ENCODE measurements at places on chromosomes 2 and 18.

DNA sequence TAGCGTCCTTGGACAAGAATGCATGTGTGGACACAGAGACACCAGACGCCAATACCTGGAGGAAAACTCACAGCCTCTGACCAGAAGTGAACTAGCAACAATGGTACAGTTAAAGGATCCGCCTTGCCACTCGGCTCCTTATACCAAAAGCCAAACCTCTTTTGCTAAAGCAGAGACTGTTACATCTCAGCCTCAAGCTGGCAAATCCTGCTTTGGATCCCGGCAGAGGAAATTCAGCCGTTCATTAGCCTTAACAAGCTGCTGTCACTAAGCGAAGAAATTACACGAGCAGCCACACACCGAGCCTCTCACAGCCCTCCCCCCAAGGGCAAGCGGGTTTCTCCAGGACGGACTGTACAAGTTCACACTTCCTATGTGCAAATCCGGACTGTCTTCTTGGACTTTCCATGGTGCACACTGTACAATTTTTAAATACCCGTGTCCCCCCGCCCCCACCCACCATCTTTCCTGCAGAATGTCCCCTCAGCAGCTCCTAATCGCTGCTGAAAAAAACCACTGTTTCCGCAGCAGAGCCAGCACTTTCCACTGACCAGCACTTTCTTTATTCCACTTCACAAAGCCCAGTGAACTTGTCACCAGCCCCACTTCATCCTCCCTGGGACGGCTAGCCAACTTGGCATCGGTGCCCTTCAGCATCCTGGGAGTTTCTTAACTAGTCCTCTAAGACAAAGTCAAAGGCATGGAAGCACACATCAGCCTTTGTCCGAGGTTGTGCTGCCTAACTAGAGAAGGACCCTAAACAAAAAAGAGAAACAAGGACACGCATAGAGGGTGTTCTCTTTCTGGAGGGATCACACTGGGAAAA is 1.5 kb downstream of the KLF7 start:
- DNase-seq: no peak

- no peak for DNase-seq
These were observed 1.1 kb downstream of the SCYGR1 start for GRCh38 chr2:227386630-227387029.

- no peak for DNase-seq
These were observed 40.5 kb downstream of the RBKS start for GRCh38 chr2:27849558-27850205.

- no peak for DNase-seq
These were observed 44.9 kb downstream of the LINC00305 start for GRCh38 chr18:64103986-64104385.

- DNase-seq: no peak
These were observed 26.0 kb downstream of the ATOH8 start for GRCh38 chr2:85779641-85780315.

DNA sequence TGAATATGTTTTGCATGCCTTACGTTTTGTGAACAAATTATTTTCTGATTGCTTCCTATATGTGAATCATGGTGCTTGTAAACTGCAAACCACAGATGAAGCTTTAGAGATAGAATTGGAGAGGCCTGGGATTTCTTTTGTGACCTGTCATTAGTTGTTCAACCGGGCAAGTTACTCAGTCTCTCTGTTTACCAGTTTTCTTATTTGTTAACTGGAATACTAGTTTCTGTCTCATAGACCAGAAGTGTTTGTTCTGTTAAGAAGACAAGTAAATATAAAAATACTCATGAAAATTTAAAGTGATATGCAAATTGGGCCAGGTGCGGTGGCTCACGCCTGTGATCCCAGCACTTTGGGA is 27.3 kb downstream of the DGKD start:
- no peak for DNase-seq

DNA sequence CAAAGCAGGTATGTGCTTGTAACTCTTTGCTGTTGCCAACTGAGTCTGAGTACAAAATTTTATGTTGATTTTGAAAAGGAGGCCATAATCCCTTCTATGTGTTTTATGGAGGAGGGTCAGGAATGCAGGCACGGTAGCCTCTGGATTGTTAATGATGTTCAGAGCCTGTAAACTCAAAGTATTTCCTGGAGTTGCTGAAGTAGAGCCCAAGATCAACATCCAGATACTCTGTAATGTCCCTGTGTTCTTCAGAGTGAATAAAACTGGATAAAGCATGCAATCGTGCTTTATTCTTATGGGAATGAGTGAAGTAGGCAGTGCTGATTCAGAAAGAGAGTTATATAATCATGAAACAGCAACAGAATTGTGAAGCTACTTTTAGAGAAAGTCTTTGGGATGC is 61.8 kb upstream of the CHRNA1 start:
- DNase-seq: no peak

- no peak for DNase-seq
These were observed 67.6 kb downstream of the ARL4C start for GRCh38 chr2:234429265-234429664.

DNA sequence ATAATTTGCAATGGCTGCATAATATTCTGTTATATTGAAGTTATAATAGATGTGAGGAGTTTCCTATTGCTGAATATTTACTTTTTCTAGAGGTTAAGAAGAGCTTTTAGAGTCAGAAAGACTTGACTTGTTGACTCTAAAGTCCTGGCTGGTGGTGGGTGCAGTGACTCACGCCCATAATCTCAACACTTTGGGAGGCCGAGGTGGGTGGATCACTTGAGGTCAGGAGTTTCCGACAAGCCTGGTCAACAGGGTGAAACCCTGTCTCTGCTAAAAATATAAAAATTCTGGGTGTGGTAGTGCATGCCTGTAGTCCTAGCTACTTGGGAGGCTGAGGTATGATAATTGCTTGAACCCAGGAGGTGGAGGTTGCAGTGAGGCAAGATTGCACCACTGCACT is 33.9 kb upstream of the ATIC start:
- DNase-seq: peak; percentile 2

DNA sequence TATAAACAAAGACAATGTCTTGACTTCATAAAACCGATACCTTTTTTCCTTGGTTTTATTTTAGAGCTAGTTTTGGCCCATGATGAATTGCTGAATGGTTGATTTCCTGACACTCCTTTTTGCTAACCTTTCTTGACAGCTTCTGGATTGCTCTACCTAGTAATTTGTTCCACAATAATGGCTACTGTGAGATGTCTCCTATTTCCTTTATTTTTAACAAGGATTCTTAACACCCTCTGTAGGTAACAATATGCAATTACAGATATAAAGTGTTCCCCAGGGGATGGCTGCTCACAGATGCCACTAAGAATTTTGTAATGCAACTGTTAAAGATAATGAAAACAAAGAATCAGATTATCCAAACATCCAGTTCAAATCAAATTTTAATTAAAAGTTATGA is 100.8 kb upstream of the ATP5MC3 start:
- DNase-seq: no peak

DNA sequence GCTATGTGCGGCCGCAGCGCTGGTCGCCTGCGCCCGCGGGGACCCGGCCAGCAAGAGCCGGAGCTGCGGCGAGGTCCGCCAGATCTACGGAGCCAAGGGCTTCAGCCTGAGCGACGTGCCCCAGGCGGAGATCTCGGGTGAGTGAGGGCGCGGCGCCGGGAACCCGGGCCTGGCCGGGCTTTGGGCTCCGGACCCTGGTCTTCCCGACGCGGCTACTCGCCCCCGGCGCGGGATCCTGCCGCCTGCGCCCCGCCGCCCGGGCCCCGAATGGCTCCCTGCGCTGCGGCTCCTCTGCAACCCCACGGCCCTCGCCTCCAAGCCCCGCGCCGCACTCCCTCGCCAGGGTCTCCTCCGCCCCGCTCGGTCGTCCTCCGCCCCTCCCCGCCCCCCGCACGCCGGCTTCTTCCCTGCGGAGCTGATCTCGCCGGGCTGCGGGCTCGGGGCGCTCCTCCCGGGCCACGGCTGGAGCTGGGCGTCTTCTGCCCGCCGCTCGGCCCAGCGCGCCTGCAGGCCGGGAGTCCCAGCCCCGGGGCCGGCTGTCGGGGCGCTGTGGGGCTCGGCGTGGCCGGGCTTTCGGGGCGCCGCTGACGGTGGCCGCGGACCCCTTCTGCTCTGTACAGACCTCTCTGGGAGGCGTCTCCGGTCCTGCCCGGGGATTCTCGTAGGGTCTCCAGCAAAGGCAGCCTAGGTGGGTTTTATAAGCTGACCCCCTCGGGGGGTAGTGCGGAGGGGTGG is 652 bp downstream of the GPC1 start:
- DNase-seq: no peak

GRCh38 chr18:50039746-50040145 is 155.2 kb downstream of the MYO5B start:
- DNase-seq: no peak

- peak; percentile 11 for DNase-seq
These were observed 12.7 kb upstream of the FHOD3 start for GRCh38 chr18:36284671-36285295.

DNA sequence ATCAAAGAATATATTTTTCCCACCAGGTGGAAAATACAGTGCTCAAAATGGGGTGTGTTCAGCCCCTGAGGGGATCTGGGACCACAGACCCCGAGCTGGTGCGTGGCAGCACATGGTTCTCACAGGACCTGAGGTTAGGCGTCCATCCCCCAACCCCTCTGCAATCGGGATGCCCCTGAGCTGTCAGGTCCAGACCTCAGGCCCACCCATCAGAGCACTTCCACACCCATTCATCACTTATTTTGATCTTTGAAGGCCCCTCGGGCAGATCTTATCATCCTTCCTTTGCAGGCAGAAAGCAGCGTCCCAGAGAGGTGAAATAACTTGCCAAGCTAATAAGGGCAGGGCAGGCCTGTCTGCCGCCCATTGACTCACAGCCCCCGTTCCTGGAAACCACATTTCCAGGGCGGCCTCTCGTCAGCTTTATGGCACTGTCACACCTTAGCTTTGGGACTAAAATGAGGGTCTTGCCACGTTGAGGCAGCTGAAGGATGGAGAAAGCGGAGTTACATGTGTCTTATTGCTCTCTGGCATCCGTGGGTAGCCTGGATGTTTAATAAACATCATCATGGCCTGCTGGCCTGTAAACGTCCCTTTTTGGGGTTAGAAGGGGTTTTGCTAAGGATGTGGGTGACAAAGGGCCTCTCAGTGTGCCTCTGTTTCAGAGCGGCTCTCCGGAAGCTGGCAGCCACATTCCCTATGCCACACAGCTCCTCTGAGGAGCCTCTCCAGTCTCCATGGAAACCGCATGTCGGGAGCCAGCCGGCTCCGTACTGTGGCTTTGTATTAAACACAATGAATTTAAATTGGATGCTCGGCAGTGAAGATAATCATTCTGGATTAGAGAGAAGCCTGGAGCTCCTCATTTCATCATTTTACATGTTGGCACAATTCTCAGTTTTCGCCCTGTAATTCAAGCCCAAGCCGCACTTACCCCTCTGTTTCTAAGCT is 58.3 kb upstream of the MAPRE3 start:
- no peak for DNase-seq

DNA sequence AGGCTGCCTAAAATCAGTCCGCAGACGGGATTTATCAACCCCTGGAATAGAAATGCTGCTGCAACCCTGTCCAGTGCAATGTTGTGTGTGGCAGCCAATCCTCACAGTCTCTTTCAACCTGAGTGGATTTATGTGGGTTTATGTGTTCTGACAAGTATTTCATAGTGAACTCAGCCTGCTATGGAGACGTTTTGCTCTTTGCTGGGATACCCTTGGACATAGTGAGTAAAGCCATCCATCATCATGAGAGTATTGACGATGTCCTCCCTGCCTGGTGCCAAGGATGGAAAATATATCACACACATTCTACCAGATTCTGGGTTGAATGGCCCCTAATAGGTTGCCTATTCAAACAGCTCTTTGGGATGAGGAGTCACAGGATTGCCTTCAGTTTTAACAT is 219.1 kb downstream of the SOCS6 start:
- DNase-seq: no peak

DNA sequence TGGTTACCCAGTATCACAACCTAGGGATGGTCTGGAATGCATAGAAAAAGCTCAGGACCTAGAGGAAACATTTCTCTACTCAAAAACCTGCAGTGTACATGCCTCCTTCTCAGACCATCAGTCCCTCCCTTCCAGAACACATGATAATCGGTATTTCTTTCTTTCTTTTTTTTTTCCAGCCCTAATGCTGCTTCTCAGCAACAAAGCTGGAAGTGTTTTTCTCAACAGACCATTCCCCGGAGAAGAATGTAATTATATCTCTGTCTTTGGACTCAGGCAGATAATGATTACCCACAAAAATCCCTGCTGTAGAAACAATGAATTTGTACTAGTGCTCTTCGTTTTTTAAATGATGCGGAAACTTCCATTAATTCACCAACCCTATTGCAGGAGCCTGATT is 44.1 kb upstream of the NDUFV2 start:
- DNase-seq: no peak

- DNase-seq: no peak
These were observed 171.8 kb downstream of the GBX2 start for GRCh38 chr2:235996419-235996818.

DNA sequence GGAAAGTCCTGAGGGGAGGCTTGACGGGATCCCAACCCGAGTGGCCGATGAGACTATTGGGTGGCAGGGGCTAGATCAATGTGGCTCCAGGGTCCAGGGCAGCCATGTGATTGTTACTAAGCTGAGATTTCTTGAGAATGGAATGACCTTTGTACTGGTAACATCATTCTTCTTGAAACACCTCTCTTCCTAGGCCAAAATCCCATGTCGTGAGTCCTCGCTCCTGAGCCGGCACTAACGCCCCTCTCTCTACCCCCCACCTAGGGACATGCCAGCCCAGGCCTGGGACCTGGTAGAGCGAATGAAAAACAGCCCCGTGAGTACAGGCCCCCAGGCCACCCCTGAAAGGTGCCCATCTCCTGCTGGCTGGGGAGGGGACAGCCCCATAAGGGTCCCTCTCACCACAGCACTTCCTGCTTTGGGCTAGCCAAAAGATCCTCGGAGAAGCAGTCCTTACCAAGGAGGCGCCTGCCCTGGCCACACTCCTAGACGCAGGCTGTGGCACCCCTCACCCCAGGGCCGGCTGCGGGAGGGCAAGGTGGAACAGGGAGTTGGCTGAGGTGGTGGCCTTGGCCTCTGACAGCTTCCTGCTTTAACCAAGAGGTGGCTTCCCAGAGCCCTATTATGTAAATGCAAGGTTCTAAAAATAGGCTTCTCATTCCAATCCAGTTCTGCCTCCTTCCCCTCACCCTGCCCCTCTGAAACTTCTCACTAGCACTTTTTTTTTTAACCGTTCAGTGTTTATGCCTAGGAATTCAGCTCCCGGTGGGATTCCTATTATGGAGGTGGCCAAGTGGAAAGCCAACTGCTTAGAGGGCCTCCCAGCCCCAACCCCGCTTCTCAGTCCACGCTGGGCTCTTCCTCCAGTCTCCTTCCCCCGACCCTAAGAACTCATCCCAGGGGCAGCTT is 126.6 kb upstream of the PPP1CB start:
- peak; percentile 62 for DNase-seq

GRCh38 chr2:46841621-46842020 is 74.0 kb downstream of the MCFD2 start:
- no peak for DNase-seq

GRCh38 chr2:188598551-188598950 is 306.9 kb downstream of the GULP1 start:
- DNase-seq: no peak

- no peak for DNase-seq
These were observed 120.8 kb downstream of the GAREM1 start for GRCh38 chr18:32349728-32350395.

DNA sequence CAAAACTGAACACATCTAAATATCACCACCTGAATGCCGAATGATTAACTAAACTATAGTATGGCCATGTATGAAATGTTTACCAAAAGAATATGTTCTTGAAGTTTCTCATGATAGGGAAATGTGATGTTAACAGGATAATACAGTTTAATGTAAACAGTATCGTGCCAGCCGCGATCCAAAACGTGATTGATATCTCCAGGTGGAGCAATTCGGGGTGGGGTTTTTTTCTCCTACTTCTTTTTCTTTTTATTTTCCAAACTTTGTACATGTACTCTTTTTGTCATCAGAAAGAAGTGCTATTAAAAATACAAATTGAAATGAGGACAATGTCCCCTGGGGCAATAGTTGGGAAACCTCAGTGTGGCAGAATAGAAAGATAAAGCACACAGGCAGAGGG is 4.0 kb upstream of the BIN1 start:
- no peak for DNase-seq
